ENCODE measurements at places on chromosomes 6 and 20.

DNA sequence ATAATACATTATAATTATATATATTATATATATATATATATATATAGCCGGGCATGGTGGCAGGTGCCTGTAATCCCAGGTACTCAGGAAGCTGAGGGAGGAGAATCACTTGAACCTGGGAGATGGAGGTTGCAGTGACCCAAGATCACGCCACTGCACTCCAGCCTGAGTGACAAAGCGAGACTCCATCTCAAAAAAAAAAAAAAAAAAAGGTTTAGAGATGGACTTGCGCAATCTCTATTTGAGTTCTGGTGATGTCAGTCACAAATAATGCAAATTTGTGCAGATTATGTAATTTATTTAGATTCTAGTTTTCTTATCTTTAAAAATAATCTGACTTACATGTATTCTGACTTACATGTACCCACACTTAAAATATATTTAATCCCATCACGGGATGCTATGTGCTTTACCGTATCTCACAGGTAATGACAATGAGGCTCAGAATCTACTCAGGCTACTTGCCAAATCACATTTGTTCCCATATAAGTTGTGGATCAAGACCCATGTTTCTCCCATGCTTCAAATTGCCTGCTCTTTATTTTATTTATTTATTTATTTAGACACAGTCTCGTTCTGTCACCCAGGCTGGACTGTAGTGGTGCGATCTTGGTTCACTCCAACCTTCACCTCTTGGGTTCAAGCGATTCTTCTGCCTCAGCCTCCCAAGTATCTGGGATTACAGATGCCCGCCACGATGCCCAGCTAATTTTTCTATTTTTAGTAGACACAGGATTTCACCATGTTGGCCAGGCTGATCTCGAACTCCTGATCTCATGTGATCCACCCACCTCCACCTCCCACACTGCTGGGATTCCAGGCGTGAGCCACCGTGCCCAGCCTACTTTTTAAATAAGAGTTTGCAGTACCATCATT, 7.6 kb upstream of the UST start:
- no peak for DNase-seq

- no peak for DNase-seq
These were observed 544.7 kb upstream of the FLRT3 start for GRCh38 chr20:14882157-14882556.

GRCh38 chr6:119676230-119676629, 326.7 kb upstream of the MAN1A1 start:
- DNase-seq = no peak

DNA sequence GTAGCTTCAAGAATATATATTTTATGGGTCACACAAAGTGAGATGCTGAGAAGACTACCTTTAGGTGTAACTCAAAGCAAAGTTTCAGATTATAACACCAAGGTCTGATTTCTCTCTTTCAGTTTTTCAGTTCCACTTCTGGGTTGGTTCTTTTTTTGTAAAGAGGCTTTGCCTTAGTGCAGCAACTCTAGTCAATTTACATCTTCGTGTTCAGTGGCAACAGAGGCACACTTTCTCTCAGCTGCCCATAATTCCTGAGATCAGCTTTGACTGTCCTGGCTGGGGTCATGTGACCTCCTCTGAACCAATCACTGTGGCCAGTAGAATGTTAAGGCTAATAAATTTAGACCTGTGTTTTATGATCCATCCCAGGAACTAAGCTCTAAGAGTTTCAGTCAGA, 120.2 kb downstream of the TINAG start:
- no peak for DNase-seq

GRCh38 chr6:159112714-159113113, 56.5 kb upstream of the FNDC1 start:
- DNase-seq = no peak

DNA sequence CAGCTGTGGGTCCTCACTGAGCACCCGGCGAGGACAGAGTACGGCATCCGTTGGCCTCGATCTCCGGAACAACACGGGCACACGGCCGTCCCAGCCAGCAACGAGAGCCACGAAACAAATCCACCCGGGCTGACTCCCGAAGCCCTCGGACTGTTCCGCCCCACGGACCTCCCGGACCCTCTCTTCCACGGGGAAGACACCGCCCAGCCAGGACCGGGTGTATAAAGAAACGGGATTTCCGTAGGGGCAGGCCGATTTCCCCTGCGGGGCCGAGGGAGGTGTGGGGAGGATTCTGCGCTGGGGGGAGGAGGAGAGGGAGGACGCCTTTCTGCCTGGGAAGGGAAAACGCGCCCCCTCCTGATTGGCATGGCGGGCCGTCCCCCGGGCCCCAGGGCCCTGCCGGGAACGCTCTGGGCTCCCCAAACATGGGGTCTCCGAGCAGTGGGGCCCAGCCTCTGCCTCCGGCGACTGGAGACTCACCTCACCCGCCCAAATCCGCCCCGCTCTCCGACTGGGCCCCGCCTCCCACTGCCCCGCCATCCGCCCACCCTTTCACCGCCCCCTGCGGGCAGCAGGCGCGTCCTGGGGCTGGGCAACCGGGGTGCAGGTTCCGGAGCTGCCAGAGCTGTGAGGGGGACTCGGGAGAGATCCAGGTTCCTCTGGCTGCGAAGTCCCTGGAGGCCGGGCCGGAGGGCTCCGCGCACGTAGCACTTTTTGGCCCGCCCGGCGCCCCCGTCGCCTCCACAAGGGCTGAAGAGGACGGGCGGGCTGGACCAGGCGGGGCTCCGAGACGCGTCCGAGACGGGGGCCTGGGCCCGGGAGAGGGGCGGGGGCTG, 679 bp upstream of the PPDPF start:
- no peak for DNase-seq

- DNase-seq = no peak
These were observed 2.6 kb upstream of the ADGB start for GRCh38 chr6:146595972-146596731.

- no peak for DNase-seq
These were observed 559.5 kb upstream of the MMS22L start for GRCh38 chr6:97842521-97842920.

GRCh38 chr6:164108092-164108491, 693.6 kb downstream of the QKI start:
- no peak for DNase-seq

DNA sequence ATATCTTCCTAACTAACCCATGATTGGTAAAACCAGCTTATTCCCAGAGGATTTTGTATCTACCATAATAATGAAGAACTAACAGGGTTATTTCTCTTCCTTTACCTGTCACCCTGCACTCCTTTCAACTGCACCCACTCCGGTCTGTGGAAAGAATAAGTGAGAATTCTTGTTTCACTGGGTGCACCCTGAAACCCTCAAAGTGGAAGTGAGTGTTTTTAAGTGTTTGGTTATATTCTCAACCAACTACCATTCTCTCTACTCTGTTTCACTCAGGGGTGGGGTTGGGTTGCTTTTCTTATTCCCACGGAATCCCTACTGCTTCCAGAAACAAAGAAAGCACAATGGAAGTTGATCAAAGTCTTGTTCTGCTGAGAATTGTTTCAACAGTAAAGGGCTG, 42.6 kb upstream of the KHDRBS2 start:
- DNase-seq = no peak

DNA sequence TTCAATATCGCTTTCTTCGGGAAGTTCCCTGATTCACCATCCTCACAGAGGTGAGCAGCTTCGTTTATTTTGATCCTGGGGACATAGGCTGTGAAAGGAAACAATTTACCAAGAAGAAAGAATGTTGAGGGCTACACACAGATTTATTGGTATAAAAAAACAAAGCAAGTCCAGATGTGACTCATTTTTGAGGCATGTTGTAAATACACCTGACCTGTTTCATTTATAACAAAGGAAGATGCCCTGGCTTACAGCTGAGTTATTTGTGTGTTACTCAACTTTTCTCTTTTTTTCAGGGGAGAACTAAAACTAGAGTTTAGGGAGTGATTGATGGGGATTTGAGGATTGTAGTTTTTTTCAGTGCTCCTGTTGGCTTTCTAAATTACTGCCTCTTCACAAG, 489.5 kb downstream of the CBLN4 start:
- no peak for DNase-seq

DNA sequence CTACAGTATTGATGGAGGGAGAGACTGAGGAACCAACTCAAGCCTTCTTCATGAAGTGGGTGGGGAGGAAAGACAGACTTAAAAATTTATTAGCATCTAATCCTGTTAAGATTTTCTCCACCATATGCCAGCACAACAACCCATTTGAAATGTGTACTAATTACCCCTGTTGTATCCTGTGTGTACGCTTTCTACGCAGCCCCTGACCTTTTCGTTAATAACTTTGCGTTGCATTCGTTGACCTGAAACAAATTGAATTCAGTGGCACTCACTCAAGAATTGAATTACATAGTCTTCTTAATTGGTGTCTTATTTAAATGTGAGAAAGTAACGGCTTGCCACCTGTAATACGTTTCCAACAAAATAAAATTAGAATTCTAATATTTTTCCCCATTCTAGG, 113.9 kb downstream of the LINC00237 start:
- no peak for DNase-seq

- no peak for DNase-seq
These were observed 56.4 kb downstream of the TTI1 start for GRCh38 chr20:37976887-37977286.

DNA sequence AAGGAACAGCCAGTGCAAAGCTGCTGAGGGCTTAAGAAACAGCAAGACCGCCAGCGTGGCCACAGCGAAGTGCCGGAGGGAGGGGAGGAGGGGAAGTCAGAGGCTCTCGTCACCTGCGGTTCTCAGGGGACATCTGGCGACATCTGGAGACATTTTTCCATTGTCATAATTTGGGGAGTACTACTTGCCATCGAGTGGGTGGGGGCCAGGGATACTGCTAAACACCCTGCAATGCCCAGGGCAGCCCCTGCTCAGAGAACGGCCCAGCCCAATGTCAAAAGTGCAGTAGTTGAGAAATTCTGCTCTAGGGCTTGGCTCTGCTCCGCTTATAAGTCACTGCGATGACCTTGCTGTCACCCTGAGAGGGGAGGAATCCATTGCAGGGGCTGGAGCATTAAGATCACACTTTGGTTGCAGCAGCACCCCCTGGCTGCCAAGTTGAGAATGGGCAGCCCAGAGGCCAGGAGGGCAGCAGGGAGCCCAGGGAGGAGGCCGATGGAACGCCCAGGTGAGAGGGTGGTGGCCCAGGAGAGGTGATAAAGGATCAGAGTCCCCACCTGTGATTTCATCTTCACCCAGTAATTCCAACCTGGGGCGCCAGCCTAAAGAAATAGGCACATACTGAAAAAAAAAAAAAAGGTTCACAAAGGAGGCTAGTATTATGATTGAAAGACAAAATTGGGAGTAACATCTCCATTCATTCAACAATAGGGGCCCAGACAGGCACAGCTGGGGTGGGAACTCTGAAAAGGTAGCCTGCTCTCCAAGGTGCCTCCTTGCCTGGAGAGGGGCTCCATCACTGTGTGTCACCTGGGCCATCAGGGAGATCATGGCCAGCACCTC, 218.2 kb downstream of the BMP7 start:
- DNase-seq = no peak

- no peak for DNase-seq
These were observed 12.0 kb upstream of the TXNDC5 start for GRCh38 chr6:7922596-7922995.

- DNase-seq = no peak
These were observed 791 bp upstream of the STX11 start for GRCh38 chr6:144149558-144149893.

DNA sequence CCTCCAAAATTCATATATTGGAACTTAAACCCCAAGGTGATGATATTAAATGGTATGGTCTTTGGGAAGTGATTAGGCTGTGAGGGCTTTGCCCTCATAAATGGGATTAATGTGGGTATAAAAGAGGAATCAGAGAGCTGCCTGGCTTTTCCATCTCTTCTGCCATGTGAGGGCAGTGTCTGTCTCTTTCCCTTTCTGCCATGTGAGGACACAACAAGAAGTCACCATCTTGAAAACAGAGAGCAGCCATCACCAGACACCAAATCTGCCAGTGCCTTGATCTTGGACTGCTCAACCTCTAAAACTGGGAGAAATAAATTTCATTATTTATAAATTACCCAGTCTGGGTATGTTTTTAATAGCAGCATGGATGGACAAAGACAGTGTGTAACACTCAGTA, 263.0 kb downstream of the PAX1 start:
- no peak for DNase-seq

GRCh38 chr20:44187772-44188709, 1.1 kb upstream of the JPH2 start:
- no peak for DNase-seq

DNA sequence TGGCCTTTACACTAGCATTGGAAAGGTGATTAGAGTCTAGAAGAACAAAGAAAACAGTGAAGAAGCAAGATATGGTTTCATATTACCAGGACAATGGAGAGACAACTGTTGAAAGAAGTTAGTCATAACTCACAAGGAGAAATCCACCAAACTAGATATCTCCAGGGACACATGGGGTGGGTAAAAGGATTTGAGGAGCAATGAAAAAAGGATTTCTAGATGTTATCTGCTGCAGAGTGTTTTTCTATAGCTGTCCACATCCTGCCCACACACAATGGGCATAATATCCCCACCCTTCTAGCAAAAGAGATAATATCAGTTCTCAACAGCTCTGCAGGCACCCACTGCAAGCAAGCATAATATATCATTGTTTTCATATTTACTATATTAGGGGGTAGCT, 303.1 kb downstream of the HAO1 start:
- DNase-seq = no peak

GRCh38 chr20:47124181-47124717, 229.6 kb downstream of the EYA2 start:
- DNase-seq = no peak

GRCh38 chr6:154526996-154527395, 16.5 kb upstream of the CNKSR3 start:
- DNase-seq = no peak

- DNase-seq = no peak
These were observed 257.8 kb downstream of the CDC5L start for GRCh38 chr6:44645276-44645675.

DNA sequence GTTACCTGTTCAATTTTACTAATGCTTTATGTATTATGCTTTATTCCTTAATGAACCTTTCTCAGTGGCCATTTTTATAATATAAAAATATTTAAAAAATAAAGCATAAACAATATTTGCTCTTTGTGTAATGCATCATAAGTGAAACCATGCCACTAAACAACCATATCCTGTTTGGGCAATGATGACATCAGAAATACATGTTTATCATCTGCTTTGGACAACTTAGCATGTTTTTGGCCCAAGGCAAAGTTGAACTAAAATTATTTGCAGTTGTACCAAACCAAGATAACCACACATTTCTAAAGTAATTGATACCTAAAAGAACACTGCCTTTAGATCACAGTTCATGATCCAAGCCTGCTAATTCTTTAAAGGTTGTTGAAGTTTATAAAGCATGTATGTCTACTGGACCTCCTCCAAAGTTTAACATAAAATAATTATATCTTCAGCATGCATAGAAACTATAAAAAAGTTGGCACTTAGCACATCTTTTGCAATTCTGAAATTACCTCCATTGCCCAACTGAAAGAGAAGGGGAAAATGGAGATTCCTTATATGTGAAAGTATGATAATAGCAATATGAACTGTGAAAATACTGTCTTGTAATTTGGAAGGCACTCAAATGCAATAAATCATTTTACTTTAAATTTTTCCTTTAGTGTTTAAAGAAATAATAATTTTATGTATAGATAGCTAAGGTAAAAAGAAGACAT, 325.6 kb upstream of the RUNX2 start:
- no peak for DNase-seq

- DNase-seq = no peak
These were observed 169.5 kb upstream of the BEND3 start for GRCh38 chr6:107284805-107285204.

GRCh38 chr20:6711951-6712649, 55.4 kb upstream of the BMP2 start:
- DNase-seq = no peak

All from AG04449 (cell line).